ENCODE measurements at places on chromosomes 3 and 15. TPM values are rescaled to one million over a fixed set of nuclear protein-coding genes. Genes with fewer than 3 reads are reported as not detected.

LMLN gene
- total RNA-seq, result 12.2 TPM

GRCh38 chr3:151625086-151625485, 108.6 kb upstream of the AADACL2 start:
- no peak for DNase-seq

GRCh38 chr15:58517682-58518525, 86.1 kb downstream of the LIPC start:
- DNase-seq, result no peak

DNA sequence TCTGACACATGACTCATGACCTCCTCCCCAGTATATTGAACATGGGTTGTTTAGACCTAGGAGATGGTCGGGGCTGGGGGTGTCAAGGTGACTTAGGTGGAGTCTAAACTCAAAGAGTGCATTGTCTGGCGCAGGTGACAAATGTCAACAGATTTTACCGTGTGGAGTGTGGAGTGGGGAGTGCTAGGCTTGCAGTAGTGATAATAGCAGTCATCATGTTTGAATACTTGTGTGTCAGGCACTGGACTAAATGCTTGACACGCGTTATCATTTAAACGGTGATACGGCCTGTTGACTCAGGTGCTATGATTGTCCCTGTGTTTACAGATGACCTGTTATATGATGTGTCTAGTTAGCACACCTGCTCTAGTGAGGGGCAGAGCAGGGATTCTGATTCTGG, 30.8 kb downstream of the MUC20 start:
- no peak for DNase-seq

DNA sequence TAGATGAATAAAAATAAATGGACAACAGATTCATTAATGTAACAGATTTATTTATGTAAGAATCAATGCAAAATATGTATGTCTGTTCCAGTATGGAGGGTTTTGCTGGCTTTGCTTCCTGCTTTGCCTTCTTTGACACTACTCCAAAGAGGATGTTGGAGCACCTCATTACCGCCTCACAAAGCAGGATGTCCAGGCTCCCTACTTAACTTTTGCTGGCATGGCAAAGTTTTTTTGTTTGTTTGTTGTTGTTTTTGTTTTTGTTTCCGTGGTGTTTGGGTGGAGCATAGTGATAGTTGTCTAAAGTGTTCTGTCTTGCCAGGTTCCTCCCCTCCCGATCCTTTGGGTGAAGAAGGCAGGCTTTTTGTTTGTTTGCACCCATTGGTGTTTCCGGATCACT, 38.7 kb downstream of the DIPK2A start:
- no peak for DNase-seq

GRCh38 chr3:139473155-139473771, 3.1 kb downstream of the RBP2 start:
- no peak for DNase-seq

SERPINI2 gene
- total RNA-seq, result not detected

LRRK1 gene
- total RNA-seq, result 24.9 TPM

GRCh38 chr3:57910990-57911389, 97.2 kb upstream of the FLNB start:
- no peak for DNase-seq

NDUFB5 gene
- 61.8 TPM for total RNA-seq

SH2D7 gene
- total RNA-seq, result not detected

ATP2B2 gene
- total RNA-seq, result 1.4 TPM

GRCh38 chr15:95457520-95457919, 873.0 kb upstream of the NR2F2 start:
- DNase-seq, result no peak

GRCh38 chr3:159792070-159792469, 196.6 kb upstream of the IL12A start:
- DNase-seq, result no peak

GRCh38 chr3:182527745-182528144, 265.6 kb upstream of the ATP11B start:
- DNase-seq, result no peak

INSYN1 gene
- 7.8 TPM for total RNA-seq

- no peak for DNase-seq
Observed at GRCh38 chr3:17423786-17424536, 318.5 kb downstream of the TBC1D5 start.

ZNF385D gene
- 32.3 TPM for total RNA-seq

DNA sequence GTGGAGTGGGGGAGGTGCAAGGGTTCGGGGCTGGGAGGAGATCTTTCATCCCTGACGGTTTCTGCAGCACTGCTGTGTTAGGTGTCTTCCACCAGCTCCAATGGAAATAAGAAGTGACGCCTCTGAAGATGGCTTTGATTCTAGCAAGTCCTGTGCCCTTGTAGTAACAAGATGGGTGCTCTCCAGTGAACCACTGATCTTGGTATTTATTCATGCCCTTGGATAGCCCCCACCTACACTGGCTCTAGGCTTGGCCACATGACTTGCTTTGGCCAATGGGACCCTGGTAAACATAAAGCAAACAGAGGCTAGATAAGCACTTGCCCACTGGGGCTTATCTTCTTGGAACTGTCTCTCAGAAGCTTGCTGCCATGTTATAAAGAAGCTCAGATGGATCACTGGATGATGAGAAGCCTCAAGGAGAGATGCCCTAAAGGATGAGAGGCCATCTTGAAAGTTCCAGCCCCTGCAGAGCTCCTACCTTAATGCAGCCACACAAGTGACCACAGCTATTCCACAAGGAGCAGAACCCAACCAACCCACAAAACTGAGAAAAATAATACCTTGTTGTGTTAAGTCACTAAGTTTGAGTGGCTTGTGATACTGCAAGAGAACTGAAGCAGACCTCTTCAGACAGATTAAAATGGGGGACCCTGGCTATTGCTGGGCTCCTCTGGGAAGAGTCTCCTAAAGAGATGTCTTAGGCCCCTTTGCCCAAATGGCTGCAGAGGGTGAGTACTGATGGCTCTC, 137.9 kb downstream of the PDCD6IP start:
- no peak for DNase-seq

GRCh38 chr3:169659820-169660674, 3.5 kb downstream of the MECOM start:
- DNase-seq, result no peak

SPSB4 gene
- 0.36 TPM for total RNA-seq
